ENCODE measurements at places on chromosomes 4 and X. TPM values are rescaled to one million over a fixed set of nuclear protein-coding genes. Genes with fewer than 3 reads are reported as not detected.

GRCh38 chrX:34521563-34521962 lies 135.5 kb downstream of the TMEM47 start:
- DNase-seq, result no peak

GRCh38 chr4:111781611-111782010 lies 363.6 kb upstream of the FAM241A start:
- no peak for DNase-seq

- no peak for DNase-seq
These were observed 138.6 kb downstream of the AFF1 start for GRCh38 chr4:87073199-87074120.

DNA sequence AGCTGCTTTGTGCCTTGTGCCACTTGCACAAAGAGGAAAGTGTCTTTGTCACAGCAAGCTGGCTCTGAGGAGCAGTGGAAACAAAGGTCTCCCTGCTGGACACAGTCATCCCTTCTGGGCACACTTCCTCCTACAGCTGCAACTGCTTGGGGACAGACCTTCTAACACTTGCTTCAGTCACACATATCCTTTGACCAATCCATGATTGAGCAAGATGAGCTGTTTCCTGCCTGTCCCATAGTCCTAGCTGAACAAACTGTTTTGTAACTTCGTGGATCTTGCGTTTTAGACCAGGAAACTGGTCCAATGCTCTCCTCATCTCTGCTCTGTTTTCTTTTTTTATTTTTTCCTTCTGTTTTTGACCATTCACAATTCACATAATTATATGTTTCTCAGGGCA lies 98.5 kb downstream of the RRAGB start:
- DNase-seq, result no peak

- no peak for DNase-seq
These were observed 9.7 kb downstream of the PPEF2 start for GRCh38 chr4:75892508-75892907.

- DNase-seq, result no peak
These were observed 70.2 kb upstream of the MAGEB2 start for GRCh38 chrX:30144971-30145731.

GRCh38 chr4:64464581-64464980 lies 55.3 kb upstream of the TECRL start:
- DNase-seq, result no peak

GRCh38 chr4:138832563-138832962 lies 183.0 kb upstream of the NOCT start:
- DNase-seq, result no peak

DNA sequence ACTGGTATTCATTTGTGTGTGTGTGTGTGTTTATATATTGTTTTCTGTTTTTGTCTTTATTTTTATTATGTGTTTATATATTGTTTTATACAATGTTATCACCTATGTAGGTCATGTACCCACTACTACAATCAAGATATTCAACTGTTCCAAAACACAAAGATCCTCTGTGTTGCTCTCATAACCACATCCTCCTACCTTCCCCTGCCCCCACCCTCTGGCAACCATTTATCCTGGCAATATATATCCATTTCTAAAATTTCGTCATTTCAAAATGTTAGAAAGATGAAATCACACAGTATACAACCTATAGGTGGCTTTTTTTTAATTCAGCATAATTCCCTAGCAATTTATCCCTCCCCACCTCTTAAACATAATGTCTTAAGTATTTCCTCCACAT lies 18.8 kb upstream of the RPL34 start:
- no peak for DNase-seq

- no peak for DNase-seq
These were observed 647.4 kb downstream of the BCOR start for GRCh38 chrX:39450234-39450977.

GC gene
- not detected for total RNA-seq

EDNRA gene
- 0.58 TPM for total RNA-seq

ZAR1 gene
- total RNA-seq, result not detected

RS1 gene
- not detected for total RNA-seq

MTMR8 gene
- 2.8 TPM for total RNA-seq

FAM241A gene
- total RNA-seq, result 1.1 TPM

TMEM47 gene
- 2.2 TPM for total RNA-seq

TNIP3 gene
- not detected for total RNA-seq

CENPVL1 gene
- not detected for total RNA-seq
